ENCODE measurements at places on chromosomes 5 and 9. TPM values are rescaled to one million over a fixed set of nuclear protein-coding genes. Genes with fewer than 3 reads are reported as not detected.
A peak's percentile ranks its signal among the peaks of the same experiment; 100 is the strongest.

IL33 gene
- total RNA-seq, result 4.5 TPM

FOXD4L6 gene
- not detected for total RNA-seq

PCDHB9 gene
- total RNA-seq, result 0.15 TPM

C1QTNF3 gene
- 10.5 TPM for total RNA-seq

GOLM1 gene
- total RNA-seq, result 100 TPM

DMRT3 gene
- 0.47 TPM for total RNA-seq

PDGFRB gene
- 13.0 TPM for total RNA-seq

ASPN gene
- not detected for total RNA-seq

KCNV2 gene
- total RNA-seq, result not detected

POLR3G gene
- total RNA-seq, result 15.1 TPM

IFNA2 gene
- not detected for total RNA-seq

CEL gene
- total RNA-seq, result 0.99 TPM

PCDHGC5 gene
- 0.24 TPM for total RNA-seq

DNA sequence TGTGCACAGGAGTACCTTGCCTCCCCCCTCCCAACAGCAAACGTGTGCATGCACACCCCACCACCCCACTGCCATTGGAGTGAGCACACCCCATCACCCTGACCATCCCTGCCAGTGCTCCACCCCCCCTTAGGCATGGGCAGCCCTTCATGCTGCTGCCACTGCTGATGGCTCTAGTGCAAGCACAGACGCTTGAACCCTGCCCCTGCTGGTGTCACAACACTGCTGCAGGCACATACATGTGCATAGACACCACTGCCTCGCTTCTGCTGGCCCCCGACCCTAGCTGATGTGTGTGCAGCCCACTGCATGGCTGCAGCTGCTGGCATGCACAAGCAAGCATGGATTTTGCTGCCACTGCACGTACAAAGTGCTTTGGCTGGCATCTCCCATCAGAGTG is 16.0 kb upstream of the RGS7BP start:
- DNase-seq, result no peak

- DNase-seq, result no peak
These were observed 13.4 kb downstream of the ABLIM3 start for GRCh38 chr5:149154650-149155049.

DNA sequence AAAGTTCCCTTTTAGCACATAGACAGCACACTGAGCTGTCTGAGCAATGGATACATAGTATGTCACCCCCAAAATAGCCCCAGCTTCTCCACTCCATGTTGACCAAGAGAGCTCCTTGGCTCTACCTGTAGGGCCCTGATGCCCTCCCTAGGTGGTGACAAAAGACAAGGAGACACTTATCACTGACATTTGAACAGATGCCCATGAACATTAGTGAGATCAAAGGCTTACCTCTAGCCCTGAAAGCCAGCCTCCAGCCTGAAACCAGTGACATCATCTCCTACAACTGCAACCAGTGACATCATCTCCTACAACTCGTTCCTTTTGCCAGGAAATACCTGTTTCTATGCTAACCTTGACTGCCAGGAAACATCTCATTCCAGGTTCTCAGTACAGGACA is 122.7 kb downstream of the FSTL4 start:
- no peak for DNase-seq

DNA sequence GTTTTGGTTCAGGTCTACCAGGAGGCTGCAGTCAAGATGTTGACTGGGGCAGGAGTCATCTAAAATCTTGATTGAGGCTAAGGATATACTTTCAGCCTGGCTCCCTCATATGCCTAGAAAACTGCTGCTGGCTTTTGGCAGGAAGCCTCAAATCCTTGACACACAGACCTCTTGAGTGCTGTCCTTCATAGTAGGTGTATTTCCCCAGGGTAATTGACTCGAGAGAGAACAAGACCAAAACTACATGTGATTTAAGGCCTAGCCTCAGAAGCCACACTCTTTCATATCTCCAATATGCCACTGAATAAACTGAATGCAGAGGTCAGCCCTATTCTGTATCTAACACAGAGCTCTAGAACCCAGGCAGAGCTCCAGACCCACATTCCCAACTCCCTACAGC is 402.3 kb upstream of the ADAMTS16 start:
- DNase-seq, result no peak

- no peak for DNase-seq
These were observed 51.7 kb upstream of the NFIB start for GRCh38 chr9:14365670-14366069.

DNA sequence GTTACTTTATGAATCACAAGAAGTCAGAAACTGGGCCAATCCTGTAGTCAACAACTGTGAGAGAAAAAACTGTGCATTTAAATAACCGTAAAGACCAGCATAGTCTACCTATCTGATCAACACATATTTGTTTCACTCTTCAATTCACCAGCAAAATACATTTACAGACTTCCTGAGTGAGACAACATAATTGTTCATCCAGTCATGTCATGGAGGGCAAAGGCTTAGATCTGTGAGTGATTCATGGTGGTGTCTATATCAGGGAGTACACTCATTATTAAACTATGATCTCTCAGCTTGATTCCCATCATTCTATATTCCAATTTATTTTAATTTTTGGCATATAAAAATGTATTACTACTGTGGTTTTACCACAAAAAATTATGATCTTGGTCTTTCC is 694.6 kb downstream of the DNAH5 start:
- no peak for DNase-seq

DNA sequence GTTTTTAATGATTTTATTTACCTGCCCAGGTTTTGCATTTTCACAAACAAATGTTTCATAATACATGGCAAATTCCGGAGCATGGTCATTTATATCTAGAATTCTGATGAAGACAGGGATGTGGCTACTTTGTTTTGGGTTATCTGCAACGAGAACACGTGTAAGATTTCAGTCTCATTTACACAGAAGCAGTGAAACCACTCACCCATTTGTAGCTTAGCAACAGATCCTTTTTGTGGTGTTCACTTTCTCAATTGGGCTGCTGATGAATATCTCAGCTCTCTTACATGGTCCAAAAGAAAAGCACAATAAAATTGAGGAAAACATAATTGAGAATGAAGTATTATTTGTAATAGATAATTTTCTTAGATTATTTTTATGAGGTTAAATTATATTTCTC is 148.6 kb downstream of the CDH9 start:
- no peak for DNase-seq

GRCh38 chr5:115136294-115136693 is 33.4 kb downstream of the TRIM36 start:
- no peak for DNase-seq

GRCh38 chr5:76292620-76293322 is 110.3 kb upstream of the IQGAP2 start:
- DNase-seq, result no peak

DNA sequence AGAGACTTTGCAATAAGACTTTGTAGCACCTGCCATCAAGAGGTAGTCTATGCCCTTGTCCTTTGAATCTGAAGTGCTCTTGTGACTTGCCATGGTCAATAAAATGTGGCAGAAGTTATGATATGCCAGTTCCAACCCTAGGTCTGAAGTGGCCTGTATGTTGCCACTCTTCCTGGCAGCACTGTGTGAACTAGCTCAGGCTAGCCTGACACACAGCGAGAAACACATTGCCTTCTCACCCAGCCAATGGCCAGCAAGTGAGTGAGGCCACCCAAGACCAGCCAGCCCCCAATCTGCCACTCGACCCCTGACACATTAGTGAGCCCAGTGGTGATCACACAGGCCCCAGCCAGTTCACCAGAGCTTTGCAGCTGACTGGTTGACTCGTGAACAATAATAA is 52.7 kb upstream of the OSMR start:
- DNase-seq, result no peak

DNA sequence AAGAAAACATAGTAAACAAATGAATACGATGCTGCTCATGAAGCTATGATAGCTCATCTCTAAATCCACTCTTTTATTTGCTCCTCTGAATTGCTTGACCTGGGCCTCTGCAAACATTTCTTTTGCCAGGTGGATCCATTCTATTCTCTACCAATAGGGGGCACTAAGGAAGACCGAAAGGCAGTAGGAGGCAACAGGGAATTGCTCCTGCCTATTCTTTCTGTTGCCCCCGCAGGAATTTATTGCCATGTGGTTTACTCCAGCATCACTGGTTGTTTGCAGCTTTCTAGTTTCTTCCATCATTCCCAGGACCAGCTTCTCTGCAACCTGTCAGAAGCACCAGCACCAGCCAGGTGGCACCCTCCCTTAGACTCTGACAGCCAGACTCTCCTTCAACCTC is 5.3 kb downstream of the GAPT start:
- no peak for DNase-seq

GRCh38 chr9:133103183-133103986 is 17.7 kb downstream of the RALGDS start:
- DNase-seq, result no peak

DNA sequence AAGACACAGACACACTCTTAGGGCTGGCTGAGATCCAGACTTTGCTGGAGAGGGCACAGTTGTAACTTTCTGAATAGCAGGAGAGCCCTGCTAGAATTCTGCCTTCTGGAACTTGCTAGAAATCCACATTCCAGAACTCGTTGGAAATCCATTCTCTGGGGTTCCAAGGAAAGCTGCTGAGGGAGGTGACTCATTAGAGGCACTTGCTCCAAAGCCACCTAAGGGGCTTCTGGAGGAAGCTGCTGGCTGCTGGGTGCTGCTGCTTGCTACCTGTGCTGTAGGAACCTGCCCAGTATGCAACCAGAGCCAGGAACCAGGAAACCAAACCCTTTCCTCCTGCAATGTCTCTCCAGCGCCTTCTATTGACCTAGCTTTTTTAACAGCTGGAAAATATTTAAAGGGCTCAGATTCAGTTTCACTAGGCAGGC is 4.1 kb upstream of the TLE4 start:
- DNase-seq, result no peak

DNA sequence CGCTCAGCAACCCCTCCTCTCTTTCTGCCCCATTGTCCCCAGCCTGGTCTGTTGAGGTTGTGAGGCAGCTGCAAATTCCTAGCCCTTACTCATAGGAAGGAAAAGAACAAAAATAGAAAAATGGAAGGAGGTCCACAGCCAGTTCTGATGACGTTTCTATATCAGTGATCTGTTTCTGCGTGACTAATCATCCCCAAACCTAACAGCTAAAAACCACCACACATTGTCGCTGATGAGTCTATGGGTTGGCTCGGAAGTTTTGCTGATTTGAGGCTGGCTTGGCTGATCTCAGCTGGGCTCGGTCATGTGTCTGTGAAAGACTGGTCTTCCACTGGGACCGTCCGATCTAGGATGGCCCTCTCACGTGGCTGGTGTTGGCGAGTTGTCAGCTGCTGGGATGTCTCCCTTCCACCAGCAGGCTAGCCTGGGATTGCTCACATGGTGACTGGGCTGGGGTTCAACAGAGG is 200.6 kb upstream of the ZNF618 start:
- peak; percentile 98 for DNase-seq

GRCh38 chr5:169988947-169989346 is 8.7 kb upstream of the INSYN2B start:
- DNase-seq, result no peak

DNA sequence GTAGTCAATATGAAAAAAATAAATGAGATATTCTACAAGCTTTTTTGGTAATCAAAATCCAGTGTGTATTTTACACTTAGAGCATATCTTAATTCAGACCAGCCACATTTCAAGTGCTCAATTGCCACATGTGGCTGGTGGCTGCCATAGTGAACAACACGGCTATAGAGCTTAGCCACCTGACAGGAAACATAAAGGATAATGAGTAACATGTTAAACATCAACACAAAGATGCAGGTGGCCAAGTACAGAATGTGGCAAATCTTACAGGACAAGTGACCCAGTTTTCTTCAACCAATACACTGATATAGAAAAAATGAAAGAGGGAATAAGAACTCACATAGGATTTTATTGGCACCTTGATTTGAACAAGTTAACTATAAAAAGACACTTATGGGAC is 61.4 kb downstream of the KIF24 start:
- DNase-seq, result no peak

DNA sequence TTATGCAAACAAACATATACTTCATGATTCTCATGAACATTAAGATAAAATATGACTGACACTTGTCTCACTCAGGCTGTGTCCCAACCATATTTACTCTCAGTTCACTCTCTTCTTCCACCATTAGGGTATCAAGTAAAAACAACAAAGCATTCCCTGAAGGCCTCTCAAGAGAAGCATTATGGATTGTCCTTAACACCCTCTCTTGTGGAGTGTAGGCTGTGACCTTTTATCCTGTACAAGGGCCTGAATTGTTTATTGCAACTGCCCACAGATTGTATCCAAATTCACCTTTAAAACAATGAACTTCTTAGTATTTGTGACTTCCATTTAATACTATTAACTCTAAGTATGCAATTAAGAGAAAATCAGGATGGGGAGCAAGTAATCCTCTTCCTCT is 78.1 kb downstream of the RICTOR start:
- no peak for DNase-seq

GRCh38 chr5:124671193-124671592 is 75.2 kb downstream of the ZNF608 start:
- no peak for DNase-seq

DNA sequence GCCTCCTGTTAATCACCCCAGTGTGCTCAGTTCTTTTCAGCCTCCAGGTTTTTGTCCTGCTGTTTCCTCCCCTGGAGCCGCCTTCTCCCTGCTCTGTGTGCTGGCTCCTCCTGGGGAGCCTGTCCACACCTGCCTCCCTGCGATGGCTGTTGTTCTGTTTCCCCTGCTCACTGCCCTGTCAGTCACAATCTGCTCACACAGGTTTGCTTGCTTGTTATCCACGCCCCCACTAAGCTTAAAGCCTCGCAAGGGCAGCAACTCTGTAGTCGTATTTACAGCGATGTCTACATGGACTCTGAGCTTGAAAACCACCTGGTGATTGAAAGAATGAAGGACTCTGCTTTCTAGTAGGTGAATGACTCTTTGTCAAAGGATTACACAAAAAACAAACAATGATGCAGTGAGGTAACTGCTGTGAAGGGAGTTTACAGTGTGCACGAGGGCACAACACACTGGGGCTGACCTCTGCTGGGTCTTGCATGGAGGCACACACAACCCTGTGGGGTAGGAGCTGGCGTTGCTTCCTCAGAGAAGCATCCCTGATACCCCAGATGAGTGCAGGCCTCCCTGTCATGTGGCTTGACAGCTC is 39.6 kb upstream of the TEX48 start:
- DNase-seq, result no peak

DNA sequence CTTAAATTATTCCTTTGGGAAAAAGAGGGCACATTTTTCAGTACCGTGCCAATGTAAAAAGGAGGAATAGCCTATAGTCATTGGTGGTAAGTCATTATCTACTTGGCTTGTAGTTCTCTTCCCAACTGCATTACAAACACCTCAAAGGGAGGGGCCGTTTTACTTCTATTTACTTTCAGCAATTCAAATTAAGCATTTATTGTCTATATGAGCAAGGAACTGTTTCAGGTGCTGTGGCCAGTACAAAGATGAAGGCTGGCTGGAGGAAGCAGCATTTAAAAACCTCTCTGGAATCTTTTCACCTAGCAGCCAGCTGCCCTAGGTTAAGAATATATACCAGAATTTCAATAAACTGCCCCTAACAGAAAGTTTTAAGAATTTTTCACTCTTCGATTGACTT is 48.9 kb downstream of the SEMA6A start:
- DNase-seq, result no peak

- no peak for DNase-seq
These were observed 62.3 kb upstream of the TNFAIP8 start for GRCh38 chr5:119293516-119293829.

Data from glomerular endothelial cell (primary cell).